M059J (cell line): ENCODE measurements at places on chromosomes 6 and 20. TPM values are rescaled to one million over a fixed set of nuclear protein-coding genes. Genes with fewer than 3 reads are reported as not detected.

Gene RIPOR2
- 18.6 and 22.9 TPM in 2 replicates for total RNA-seq

Gene MYH7B
- 0.05 TPM in 1 of 2 replicates, not detected in the other for total RNA-seq

DNA sequence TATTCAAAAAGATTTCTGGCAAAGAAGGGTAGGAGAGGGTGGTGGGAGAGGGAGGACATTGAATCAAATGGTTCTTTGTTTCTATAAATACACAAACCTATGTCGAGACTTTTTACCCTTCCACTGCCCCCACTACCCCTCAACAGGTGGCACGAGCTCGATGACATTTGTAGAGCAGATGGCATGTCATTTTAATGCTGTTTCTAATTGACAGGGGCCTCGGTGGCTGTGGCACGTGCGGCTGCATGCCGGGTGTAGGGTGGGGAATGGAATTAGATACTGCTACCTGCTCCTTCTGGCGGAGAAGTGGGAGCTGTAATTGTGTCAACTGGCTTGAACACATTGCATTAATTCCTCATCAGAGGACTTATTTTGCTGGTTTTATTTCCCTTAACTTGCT lies 29.1 kb upstream of the SASH1 start:
- DNase-seq: no peak

DNA sequence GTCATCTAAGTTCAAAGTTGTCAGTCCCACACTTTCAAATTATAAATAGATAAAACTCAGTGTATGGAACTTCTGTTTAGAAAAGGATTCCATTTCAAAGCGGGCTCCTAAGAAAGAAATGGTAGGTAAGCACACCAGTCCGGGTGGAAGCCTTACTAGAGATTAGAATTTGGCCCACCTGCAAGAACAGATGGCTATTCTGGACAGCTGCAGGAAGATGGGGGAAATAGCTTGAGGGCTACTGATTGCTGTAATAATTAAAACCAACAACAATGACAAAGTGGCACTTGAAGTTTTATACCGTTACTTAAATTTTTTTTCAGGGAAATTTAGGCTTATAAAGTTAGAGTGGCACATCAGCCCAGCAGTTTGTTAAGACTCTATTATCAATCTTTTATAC lies 83.3 kb downstream of the HIVEP2 start:
- no peak for DNase-seq
